Pancreas (tissue), 10 donors: ENCODE measurements at places on chromosomes 16 and 17.

DNA sequence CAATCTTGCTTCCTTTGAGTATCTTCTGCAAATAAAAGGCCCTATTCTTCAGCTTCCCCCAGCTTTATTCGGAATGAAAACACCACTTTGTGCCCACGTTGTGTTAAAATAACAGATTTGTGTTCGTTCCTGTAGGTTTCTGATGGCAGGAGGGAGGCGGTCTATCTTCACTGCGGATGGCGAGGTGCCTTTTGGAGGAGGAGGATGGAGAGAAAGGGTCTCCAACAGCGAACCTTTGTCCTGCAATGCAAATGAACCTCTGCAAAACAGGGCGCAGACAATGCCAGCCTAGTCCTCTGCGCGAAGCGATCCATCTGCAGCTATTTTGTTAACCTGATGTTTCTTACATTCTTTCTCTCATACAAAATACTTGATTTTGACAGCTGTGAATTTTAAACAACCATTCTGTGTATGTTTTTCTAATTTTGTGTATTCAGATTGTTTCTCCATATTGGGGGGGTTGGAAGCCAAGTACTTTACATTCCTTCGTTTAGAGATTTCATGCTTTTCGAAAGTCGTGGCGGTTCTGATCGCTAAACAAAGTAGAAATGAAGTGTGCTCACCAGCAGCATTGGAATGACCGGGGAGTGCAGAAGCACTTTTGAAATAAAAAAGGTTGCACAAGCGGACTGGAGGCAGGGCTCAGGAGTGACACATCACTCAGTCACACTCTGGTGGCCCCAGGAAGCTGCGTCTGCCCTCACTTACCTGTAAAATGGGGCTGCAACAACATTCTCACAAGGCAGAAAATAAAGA is 279.0 kb upstream of the IRX5 start:
- no peak for DNase-seq

DNA sequence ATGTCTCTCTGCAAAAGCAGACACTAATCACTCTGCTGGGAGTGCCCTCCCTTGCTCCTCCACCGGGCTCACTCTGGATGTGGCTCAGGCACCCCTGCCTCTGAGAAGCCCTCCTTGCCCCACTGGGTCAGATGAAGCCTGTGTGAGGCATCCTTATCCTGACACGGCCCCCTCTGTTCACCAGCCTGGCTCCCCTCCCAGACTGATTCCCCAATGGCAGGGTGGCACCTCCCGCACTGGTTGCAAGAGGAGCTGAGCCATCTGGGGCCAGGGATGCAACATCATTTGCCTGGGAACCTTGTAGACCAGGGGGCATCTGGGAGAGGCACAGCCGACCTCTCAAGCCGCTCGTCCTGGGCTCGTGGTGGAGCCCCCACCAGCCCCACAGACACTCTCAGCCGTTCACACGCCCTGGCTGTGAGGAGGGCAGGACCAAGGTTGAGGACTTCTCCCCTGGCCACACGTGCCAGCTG is 6.7 kb downstream of the SMTNL2 start:
- no peak for DNase-seq

- DNase-seq: no peak
These were observed 12.9 kb downstream of the ZNRF1 start for GRCh38 chr16:75011634-75012307.

DNA sequence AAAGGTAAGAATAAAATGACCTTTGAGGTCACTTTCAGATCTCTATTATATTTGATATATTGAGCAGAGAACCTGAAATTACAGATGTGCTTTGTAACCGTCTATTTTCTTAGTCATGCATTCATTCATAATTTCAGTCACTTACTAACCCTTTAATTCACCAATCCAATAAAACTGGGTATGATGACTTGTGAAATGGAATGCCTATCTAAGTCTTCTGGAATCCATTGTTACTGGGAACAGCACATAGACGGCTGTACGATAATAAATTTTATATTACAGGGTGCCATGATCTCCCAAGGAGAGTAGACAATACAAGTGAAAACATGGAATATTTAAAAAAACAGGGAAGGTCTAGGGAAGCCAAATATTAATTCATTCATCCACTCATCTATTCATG is 22.9 kb downstream of the CDH11 start:
- DNase-seq: no peak

GRCh38 chr16:50756473-50756872 is 14.6 kb downstream of the CYLD start:
- no peak for DNase-seq

- no peak for DNase-seq
These were observed 8.3 kb downstream of the NME3 start for GRCh38 chr16:1762879-1763520.

DNA sequence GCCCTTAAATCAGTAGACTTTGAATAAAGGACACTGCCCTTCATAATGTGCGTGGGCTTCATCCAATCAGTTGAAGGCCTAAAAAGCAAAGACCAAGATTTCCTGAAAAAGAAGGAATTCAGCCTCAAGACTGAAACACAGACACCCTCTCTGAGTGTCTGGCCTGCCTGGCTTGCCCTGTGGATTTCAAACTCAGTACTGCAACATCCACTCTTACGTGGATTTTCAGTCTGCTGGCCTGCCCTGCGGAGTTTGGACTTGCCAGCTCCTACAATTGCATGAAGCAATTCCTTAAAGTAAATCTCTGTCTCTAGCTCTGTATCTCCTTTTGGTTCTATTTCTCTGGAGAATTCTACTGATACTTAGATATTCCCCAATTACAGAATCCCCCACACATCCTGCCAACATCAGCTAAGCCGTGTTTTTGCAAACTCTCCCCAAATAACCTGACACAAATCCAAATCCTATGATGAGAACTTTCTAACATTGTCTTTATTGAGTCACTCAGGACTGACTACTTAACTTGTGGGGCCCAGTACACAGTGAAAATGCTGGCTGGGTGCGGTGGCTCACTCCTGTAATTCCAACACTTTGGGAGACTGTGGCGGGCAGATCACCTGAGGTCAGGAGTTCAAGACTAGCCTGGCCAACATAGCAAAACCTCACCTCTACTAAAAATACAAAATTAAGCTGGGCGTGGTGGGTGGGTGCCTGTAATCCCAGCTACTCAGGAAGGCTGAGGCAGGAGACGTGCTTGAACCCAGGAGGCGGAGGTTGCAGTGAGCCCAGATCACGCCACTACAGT is 7.2 kb upstream of the TNFRSF17 start:
- DNase-seq: no peak

DNA sequence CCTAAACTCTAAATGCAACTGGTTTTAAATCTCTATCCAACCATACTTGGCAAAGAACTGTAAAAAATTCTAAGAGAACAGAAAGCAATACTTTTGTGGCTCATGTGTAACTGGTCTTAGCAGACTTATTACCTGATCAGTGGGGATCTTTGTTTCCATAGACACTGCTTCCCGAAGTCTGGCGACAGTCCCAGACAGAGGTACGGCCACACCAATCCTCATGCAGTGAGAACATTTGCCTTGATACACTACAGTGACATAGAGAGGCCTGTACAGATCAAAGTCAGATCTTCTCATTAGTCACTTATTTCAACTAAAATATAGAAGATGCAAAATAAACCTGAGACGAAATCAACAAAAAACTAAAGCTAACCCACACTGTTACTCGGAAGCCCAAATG is 43.9 kb downstream of the USP31 start:
- no peak for DNase-seq

GRCh38 chr16:84426804-84427203 is 58.5 kb downstream of the ATP2C2 start:
- no peak for DNase-seq

DNA sequence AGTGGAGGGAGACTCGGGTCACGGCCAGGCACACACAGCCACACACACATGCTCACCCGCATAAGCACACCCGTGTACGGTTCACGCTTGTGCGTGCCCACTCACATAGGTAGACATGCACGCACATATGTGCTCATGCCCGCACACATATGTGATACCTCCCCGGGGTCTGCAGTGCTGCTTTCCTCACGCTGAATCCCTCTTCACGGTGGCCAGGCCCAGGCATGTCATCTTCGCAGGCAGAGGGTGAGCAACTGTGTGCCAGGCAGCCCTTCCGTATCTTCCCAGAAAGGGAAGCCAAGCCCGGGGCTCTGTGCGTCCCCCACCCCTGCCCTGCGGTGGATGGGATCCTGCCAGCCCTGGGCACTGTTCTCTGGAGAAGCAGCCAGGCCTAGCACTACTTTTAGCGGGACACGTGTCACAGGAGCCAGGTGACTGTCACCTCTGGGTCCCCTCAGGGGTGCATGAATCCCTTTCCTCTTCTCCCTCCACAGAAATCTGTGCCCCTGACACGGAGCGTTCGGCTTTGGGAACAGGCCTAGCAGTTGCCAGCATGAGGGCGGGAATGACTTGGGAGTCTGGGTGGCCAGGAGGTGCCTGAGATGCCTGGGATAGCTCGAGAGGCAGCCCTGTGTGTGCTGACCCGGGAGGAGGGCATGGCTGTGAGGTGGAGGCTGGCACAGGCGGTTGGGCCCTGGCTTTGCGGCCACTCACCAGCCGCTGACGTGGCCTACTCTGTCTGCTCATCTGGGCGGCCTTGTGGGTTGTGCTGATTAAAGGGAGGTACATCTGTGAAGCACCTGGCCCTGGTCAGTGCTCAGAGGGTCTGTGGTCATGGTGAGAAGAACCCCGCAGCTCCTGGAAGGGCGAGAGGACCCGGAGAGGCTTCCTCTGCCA is 47.5 kb downstream of the BAIAP2 start:
- DNase-seq: no peak

- DNase-seq: no peak
These were observed 418.7 kb downstream of the GRIN2A start for GRCh38 chr16:9763505-9763904.

DNA sequence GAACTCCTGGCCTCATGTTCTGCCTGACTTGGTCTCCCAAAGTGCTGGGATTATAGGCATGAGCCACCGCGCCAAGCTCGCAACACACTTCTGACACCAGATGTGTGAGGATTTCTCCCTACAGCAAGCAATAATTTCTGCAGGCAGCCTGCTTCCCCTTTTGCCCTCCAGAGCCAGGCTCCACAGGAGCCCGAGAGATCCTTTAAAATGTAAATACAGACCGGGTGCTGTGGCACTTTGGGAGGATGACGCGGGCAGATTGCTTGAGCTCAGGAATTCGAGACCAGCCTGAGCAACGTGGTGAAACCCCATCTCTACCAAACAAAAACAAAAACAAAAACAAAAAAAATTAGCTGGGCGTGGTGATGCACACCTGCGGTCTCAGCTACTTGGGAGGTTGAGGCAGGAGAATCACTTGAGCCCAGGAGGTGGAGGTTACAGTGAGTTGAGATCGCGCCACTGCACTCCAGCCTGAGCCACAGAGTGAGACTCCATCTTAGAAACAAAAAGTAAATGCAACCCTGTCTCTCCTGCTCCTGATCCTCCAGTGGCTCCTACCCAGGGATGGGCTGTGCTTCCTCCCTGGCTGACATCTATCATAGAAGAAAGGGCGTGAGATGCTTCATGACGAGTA is 14.7 kb downstream of the C16orf96 start:
- DNase-seq: no peak

- DNase-seq: no peak
These were observed 5.9 kb upstream of the VWA3A start for GRCh38 chr16:22086440-22086839.

DNA sequence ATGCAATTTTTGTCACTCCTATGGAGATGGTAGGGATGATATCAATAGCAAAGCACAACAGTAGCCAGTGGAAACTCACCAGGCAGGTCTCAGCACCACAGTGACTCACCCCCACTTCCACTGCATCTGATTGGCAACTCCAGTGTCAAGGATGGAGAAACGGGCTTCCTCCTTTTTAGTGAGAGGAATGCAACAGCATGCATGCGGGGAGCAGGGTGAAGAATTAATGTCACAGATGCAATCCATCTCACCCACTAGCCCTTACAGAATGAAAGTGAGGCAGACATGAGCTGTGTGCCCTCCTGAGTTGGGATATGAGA is 467.0 kb upstream of the C16orf82 start:
- DNase-seq: no peak

DNA sequence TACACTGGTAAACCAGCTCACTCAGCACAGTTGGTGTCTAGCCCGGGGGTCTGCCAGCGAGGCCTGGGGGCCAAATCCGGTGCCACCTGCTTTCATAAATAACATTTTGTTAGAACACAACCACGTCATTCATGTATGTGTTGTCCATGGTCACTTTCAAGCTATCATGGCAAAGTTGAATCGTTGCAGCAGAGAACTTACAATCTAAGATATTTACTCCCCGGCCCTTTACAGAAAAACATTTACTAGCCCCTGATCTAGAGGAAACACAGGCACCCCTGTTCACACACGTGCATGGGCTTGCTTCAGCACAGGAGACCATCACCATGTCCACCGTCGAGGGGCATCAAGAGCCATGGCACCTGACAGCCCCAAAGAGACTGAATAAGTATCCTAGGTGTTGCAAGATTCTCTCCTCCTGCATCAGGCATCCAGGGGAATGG is 111.4 kb upstream of the DNAH9 start:
- DNase-seq: no peak

- DNase-seq: no peak
These were observed 13.1 kb upstream of the SEPHS2 start for GRCh38 chr16:30458561-30459394.

DNA sequence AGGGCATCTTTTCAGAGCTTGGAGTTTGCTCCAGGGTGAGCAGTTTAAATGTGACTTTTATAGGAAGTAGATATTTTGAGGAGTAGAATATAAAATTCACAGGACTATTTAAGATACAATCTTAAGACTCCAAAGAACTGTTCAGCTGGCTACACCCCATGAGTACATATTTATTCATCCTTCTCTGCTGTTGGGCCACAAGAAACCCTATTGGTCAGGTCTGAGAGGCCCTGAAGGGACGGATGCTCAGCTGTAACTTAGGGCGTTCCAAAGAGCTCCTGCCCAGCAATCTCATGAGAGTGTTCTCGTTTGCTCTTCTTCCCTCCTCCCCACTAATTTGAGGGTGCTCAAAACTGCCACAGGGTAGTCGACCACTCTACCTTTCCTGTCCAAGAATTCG is 7.3 kb downstream of the ST6GALNAC2 start:
- no peak for DNase-seq

GRCh38 chr16:53232826-53233529 is 178.2 kb downstream of the CHD9 start:
- DNase-seq: no peak

GRCh38 chr17:74369221-74369620 is 1.9 kb downstream of the GPR142 start:
- DNase-seq: no peak

- no peak for DNase-seq
These were observed 16.6 kb downstream of the RMI2 start for GRCh38 chr16:11361701-11362451.

- DNase-seq: no peak
These were observed 24.2 kb downstream of the IGSF6 start for GRCh38 chr16:21628121-21628726.

GRCh38 chr17:21302711-21303425 is 18.4 kb downstream of the MAP2K3 start:
- peak; percentile 66 for DNase-seq

DNA sequence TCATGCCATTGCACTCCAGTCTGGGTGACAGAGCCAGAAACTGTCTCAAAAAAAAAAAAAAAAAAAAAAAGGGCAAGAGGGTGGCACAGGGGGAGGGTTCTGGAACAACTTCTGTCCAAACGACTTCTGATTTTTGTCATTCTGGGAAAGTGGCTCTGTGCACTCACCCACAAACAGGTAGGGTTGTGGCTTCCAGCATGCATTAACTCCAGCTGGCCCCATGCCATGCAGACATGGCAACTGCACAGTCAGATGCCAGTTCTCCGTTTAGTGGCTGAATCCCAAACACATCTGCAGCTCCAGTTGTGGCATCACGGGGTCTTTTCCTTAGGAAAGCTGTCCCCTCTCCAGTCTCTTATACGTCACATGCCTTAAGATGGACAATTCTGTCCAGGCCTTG is 30.3 kb downstream of the B4GALNT2 start:
- DNase-seq: no peak

GRCh38 chr16:77998350-77999023 is 23.9 kb upstream of the CLEC3A start:
- DNase-seq: no peak
